NCI-H1436 (cell line): ENCODE measurements at places on chromosomes 7 and 10.

DNA sequence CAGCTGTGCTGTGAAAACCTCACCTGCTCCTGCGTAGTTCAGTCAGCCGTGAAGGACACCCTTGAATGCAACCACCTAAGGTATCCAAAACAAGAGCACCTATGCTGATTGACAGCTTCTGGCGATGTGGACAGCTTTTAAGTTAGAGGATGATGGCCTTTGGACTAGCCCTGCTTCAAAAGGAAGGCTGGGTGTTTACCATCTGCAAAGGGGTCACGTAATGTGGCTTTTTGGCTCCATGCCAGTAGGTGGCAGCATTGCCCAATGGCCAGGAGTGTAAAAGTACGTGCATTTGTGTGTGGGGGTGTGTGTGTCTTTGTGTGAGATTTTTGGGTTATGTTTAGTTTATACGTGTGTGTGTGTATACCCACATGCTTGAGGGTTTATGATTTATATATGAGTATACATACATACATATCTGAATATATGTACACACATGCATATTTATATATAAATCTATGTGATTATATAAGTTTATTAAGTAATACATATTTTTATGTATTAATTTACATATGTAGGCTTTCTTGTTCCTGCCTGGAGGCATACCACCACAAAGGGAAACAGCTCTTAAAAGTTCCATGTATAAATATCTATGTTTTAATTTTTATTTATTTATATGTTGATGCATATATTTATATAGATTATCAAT lies 236.3 kb upstream of the ANKRD30A start:
- DNase-seq, result peak; percentile 46

DNA sequence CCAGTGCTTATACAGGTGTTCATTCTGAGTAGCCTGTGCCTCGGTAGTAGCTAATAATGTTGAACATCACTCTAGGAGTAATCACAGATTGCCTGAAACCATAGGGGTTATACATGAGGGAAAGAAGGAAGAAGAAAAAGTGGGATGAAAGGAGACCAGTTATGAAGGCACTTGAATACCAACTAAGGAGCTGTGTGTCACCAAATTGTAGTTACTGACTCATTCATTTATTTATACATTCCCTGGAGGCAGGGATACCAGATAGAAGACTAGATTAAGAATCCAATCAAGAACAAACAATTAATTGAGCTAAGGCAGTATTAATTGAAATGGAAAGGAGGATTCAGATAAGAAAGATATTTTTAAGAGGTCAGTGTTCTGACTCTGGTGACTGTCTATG lies 129.6 kb upstream of the PRPS1L1 start:
- no peak for DNase-seq

GRCh38 chr10:126634347-126634746 lies 36.1 kb downstream of the C10orf90 start:
- DNase-seq, result no peak

GRCh38 chr7:44150466-44150832 lies 9.3 kb upstream of the MYL7 start:
- DNase-seq, result no peak

DNA sequence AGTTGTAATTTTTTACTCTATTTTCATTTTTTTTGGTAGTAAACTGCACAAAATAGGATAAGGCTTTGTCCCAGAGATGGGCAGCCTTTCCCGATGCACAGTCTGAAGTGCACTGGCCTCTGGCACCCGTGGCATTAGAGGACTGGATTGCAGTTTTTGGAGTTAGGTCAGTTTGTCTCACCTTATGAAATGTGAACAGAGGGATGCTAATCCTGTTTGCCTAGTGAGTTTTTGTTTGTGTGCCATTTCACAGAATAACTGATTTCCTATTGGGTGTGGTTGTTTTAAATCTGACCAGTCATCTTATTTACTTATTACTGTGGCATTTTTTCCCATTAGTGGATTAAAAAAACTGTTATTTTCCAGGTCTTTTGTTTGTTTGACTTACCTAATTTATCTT lies 109.5 kb upstream of the GATA3 start:
- no peak for DNase-seq

- DNase-seq, result no peak
These were observed 67.5 kb downstream of the LRMDA start for GRCh38 chr10:75498884-75499350.

DNA sequence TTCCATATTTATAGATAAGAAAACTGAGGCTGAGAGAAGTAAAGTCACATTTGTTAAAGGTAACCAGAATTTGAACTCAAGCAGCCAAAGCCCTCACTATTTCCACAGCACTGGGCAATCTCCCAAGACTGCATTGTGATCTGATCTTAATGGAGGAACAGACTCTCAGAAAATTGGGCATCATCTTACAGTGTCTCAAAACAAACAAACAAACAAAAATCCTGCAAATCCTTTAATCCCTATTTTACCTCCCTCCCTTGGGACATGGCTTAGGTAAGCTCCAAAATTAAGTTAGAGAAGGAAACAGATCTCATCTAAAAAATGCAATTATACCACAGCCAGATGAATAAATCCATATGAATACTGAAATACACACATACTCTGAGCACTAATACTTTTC lies 57.5 kb downstream of the FHIP2A start:
- DNase-seq, result no peak

GRCh38 chr10:59675812-59676211 lies 33.8 kb downstream of the SLC16A9 start:
- no peak for DNase-seq

DNA sequence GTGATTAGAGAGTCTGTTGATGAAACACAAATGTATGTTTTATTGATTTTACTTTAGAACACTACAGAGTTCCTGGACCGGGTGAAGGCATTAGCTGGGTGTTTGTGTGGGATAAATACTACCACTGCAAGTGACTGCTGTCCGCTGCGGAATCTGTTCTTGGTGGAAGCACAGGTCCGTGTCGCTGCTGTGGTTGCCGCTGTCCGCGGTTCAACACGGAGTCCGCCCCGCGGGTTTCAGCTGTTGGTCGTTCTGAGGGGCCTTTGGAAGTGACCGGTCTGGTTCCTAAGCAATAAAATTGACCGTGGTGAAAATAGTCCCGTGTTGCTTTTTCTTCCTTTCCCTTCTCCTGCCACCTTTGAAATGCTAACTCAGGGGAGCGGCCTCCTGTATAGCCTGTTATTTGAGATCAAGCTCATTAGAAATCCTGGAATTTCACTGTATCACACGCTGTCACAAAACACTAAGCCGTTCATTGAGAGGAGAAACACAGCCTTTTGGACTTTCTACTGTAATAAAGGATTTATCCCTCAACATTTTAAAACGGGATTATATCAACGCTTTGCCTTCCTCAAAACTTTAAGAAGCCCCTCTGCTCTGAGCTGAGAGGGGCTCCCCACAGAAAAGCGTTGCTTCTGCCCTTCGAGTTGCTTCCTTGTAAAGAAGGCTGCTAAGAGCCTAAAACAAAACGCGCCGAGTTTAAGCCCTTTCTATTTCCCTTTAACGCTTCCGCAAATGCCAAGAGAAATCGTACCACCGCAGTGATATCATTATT lies 2.6 kb downstream of the NKX6-2 start:
- no peak for DNase-seq

DNA sequence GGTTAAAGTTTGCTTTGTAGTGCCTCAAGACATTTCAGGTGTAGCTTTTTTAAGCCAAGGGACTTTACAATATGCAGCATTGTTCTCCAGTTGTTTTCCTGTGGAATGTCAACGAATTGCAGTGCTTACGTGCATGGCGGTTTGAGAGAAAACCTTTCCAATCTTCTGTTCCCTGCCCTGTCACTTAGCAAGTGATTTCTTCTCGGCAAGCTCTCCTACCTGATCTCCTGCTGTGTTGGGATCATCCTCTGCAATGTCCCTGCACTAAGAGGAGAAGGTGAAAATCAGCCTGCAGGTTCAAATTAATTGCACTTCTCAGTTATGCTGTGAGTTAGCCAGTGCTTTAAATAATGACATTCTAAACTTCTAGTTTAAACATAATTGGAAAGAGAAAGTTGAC lies 197.6 kb upstream of the FZD1 start:
- DNase-seq, result no peak

DNA sequence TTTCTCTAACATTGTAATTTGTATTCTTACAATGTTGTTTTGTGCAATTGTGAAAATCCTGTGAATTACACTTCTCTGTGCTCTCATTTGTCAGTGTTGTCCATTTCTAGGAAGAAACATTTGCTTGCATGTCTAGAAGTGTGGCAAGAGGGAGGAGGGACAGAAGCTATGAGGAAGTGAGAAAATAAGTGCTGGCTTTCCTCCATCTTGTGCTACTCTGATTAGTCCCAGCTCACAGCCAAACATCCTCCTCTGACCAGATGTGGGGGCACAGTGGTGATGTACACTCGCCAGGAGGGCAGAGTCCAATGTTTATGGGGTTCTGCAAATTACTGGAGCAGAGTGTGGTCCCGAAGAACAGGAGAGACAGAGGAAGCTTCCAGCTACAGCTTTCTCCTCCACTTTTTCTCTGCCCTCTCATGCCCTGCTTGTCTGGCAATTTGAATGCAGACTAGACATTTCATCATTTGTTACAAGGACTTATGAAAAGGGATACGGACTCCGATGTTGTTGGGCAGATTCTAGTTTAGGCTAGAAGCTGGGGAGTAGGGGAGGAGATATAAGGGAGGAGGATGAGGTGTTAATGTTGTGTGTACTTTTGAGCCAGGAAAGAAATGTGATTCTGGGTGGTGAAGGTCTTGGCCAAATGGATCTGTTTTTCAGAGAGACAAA lies 131.0 kb upstream of the C1GALT1 start:
- no peak for DNase-seq

DNA sequence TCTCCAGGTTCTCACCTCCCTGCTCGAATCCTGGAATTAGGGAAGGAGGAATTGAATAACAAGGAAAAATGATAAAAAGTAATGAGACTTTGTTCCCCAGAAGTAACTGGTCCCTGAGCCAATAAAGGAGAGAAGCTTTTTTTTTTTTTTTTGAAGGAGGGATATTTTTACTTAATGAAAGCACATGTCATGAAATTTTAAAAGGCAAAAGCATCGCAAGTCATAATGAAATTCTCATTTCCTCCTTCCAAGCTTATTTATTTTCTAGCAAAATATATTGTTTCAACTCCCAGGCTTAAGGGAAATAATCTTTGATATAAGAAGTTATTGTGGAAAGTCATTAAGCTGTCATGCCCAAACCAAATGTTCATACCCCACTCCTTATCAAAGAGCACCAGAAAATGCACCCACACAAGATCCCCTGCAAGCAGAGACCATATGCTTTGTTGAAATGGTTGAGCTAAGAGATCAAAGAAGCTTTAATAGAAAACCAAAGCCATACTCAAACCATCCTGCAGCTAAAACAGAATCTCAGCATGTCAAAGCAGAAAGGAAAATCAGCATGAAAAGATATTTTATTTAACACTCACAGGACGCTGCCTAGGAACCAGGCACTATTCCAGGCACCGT lies 16.7 kb upstream of the ABCC2 start:
- DNase-seq, result no peak

GRCh38 chr7:51019191-51019844 lies 236.6 kb upstream of the GRB10 start:
- DNase-seq, result no peak

DNA sequence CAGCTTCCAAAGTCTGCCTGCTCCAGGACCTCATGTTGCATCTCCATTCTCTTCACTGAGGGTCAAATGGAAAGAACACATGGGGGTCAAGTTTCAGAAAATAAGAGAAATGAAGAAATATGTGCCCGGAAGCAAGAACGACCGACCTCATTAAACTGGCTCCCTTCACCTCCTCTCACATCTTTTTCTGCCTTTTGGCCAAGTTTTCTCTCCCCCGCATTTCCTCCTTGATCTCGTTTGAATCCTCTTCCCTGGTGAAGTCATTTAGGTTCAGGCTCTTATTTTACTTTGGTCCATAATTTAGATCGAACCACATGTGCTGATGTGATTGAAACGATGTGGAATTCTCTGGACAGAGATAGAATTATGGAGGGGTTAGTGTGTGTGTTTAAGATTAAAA lies 44.2 kb downstream of the EGFR start:
- DNase-seq, result no peak

GRCh38 chr7:114375907-114376306 lies 38.7 kb upstream of the FOXP2 start:
- DNase-seq, result no peak

DNA sequence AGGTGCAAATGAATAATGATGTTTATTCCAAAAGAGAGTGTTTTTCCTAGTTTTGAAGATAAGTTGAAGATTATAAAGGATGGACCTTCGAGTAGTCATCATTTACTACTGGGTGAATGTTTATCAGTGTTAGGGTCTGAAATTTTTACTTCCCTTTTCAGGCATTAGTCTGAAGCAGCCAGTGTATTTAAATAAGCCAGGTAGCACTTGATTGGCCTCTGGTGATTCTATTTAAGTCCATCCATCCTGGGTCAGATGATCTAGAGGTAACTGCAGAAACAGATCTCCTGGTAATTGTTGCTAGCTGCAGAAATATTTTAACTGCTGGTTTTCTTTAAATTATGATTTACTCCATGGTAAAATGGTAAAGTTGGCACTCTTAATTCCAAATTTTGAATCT lies 34.1 kb upstream of the AGR2 start:
- DNase-seq, result no peak

DNA sequence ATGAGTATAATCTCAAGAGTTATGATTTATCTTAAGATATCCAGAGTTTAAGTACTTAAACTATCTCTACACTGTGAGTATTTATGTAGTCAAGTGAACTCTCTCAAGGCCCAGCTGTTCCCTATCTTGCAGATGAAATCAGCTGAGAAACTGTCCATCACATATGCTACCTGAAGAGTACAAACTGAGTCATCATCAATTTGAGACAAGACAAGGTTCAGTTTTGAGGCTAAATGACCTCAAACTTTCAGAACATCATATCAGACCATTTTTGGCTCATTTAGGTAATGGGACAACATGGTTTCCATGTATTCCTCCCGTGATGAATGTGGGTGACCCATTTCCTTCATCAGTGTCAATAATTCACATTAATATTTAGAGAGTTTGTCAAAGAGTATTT lies 53.1 kb upstream of the AUTS2 start:
- no peak for DNase-seq

DNA sequence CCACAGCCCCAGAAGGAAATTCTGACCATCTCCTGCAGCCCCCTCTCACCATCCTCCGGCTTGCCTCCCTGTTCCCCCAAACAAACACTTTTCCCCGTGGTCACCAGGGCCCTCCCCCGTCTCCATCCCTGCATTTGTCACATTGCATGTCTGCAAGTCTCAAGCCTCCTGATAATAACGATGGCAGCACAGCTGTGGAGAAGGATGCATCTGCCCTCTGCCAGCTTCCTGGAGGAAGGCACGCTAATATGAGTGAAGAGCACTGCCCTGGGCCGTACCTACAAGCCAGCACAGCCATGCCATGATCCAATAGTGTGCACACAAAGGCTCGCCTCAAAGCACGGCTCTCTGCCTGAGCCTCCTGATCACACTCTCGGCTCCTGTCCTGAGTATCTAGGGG lies 98.5 kb downstream of the SLIT1 start:
- DNase-seq, result no peak

GRCh38 chr7:138610671-138611170 lies 90.4 kb downstream of the SVOPL start:
- no peak for DNase-seq

- no peak for DNase-seq
These were observed 3.1 kb downstream of the ASB15 start for GRCh38 chr7:123604739-123605138.
